Amniotic stem cell (primary cell): ENCODE measurements at places on chromosomes 7 and 10.

DNA sequence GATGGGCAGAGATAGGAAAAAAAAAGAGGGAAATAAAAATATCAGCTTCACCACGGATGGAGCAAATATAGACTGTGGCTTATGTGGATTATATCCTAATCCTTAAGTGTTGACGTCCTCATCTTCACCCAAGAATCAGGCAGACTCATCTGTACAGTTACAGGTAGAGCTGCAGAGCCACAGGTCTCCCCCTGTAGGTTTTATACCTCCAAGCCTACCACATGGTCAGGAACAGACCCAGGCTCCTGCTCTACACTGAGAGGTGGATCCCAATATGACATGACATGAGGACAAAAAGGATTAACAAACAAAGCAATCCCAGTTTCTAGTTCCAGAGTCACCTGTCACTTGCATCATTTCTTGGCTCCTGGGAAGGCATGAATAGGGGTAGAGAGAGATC is 400.8 kb downstream of the SEMA3D start:
- DNase-seq = no peak

GRCh38 chr10:109922976-109923921 is at the start of gene XPNPEP1:
Gene XPNPEP1, minus strand, starts transcription at chr10:109923511. Its CDS starts 78 bp downstream, at chr10:109923433.
- DNase-seq = no peak

- no peak for DNase-seq
Observed at GRCh38 chr10:127561647-127562046, 12.5 kb downstream of the NPS start.

GRCh38 chr7:125085084-125085483 is 155.5 kb upstream of the POT1 start:
- no peak for DNase-seq

DNA sequence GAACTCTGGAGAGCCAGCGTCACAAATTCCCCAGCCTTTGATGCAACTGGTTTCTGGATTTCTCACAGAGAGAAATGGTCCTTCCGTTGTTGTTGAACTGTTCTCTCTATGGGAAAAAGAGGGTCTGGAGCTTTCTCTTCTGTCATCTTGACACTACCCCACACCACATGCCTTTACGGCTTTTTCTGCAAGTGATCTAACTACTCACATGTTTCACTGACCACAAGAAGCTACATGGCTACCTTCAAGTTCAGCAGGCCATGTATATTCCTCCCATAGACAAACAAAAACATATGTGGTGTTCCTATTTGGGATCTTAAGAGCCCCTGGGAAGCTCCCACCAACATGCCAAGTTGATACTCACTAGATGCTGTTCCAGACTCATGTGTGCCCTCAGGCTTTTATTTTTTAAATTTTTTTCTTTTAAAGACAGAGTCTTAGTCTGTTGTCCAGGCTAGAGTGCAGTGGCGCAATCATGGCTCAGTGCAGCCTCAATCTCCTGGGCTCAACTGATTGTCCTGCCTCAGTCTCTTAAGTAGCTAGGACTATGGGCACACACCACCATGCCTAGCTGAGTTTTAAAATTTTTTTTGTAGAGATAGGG is 72.0 kb downstream of the RNF216 start:
- DNase-seq = no peak

GRCh38 chr10:31508882-31509281 is 189.9 kb downstream of the ZEB1 start:
- no peak for DNase-seq

DNA sequence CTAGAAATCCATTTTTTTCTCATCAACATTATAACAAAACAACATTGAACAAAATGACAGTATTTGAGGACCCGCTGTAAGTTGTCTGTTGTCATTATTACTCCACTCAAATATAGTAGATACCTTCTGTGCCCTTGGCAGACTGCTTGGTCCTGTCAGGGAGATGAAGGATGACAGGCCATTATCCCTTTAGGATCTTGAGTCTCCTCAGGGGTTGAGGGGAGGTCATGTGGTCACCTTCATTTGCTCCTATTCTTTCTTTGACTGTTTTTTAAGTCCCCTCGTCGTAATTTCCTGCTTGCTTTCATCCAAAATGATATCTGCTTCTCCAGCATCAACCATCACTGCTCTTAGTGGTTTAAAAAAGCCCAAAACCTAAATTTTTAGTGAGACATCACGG is 2.6 kb upstream of the PIP4K2A start:
- DNase-seq = no peak

GRCh38 chr10:105259201-105259600 is 618.1 kb downstream of the SORCS3 start:
- no peak for DNase-seq

DNA sequence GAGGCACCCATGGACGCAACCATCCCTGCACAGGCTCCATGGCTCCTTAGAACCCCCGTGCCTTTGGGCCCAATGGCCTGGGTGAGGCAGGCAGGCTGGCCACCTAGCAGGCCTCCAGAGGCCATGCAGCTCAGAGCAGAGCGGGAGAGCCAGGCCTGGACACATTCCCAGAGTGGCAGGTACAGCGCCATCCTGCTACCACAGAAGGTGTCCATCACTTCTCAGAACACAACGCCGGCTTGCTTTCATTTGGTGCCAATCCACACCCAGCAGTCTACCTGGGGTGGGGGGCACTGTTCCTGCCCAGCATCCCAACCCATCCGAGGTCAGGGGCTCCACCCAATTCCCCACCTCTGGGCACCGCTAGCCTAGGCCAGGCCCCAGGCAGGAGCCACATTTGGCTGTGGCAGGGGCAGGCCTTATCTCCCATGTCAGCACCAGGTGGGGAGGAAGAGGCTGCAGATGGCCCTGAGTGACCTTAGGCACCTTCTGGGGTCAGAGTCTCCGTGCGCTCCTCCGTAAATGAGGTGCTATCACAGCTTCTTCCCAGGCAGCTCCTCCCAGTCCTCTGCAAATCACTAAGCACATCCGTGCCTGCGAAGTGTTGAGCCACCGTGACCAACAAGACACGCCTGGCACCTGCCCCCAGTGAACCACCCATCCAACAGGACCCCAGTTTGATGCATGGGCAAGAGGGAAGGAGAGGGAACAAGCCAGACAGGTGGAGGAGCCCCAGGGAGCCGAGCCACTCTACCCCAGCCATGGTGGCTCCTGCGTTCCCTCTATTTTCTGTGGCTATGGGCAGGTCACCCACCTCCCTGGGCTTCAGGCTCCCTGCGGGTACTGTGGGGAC is 14.2 kb downstream of the KCNH2 start:
- no peak for DNase-seq

GRCh38 chr10:113562704-113563103 is 9.9 kb downstream of the HABP2 start:
- no peak for DNase-seq

DNA sequence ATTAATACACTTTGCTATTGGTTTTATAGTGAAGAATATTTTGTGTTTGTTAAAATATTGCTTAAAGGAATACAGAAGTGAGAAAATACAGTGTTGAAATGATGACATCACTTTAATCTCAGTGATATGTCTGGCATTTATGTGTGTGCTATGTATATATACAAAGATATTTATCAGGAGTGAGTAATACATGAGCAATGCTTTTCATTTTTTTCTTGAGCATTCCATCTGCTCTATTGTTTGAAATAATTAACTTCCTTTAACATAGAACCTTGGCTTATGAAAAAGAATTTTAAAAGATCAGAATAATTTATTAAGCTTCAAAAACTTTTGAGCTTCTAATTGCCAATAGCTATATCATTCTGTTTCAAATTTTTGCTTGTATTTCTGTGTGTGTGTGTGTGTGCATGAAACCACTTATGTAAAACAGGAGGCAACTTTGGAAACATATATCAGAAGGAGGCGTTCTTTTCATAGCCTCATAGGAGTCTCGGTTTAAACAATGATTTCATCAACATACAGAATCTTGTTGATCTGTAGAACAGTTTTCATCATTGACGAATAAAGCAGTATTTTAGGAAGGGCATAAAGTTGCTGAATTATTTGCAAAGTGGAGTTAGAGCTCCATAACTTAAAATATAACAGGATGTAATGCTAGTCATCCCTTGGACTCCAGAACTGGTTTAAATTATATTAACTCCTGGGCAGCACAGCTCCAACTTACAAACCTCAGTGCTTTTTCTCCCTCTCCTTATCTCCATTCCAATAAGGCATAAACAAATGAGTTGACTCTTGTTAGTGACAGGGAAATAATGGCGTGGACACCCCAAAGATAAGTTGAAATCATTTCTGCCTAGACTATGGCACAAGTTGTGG is 228.4 kb upstream of the DGKB start:
- DNase-seq = no peak

- no peak for DNase-seq
Observed at GRCh38 chr10:12097791-12098190, 29.0 kb downstream of the DHTKD1 start.

DNA sequence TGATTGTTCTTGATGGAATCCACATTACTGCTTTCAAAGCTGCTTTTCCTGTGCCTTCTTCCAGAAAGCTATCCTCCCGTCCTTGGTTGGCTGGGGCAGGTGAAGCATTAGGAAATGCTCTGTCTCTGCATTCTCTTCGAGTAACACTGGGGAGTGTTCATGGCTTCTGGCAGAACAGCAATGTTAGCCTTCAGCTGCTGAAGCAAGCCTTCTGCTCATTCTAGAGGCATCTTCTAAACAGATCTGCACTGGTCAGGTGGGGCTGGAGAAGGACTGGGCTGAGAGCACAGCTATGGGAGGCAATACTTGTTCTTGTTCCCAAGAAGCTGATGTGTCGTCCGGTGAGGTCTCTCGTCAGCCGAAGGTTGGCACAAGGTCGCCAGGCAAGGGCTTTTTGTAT is 80.6 kb downstream of the MGMT start:
- no peak for DNase-seq

DNA sequence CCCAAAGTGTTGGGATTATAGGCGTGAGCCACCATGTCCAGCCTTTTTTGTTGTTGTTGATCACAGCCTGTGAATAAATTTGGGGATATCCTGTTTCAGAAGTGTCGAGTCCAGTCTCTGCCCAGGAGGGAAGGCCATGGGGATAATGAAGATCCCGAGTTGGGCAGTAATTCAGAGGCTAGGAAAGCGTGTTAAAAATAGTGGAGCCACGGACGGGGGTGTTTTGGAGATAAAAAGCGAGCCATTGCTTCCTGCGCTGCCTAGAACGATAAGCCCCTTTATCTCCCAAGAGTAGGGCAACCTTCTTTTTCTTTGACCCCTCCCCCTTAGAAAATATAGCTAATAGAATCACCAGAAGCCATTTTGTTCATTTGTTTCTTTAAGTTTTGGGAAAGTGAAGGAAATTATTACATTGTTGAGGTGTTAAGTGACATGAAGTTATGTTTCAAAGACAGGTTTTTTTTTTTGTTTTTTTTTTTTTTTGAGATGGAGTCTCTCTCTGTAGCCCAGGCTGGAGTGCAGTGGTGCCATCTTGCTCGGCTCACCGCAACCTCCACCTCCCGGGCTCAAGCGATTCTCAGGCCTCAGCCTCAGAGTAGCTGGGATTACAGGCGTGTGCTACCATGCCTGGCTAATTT is 43.3 kb downstream of the IL15RA start:
- no peak for DNase-seq

DNA sequence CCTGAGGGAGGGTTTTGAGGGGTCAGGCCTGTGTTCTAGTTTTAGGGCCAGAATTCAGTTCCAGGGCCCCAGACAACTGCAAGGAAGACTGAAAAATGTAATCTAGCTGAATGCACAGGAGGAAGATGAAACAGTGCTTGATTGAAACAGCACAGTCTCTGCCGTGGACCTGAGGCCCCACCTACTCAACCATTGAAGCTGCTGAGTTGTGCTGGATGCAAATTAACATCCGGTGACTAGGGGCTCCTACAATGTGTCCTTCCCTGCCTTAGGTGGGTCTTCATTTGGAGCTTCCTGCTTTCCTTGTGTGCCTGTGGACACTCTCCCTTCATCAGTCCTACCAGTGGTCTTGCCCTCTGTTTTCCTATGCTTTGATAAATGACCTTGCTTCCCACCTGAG is 5.7 kb downstream of the GLRX3 start:
- no peak for DNase-seq

- no peak for DNase-seq
Observed at GRCh38 chr10:117432866-117433265, 57.6 kb upstream of the PDZD8 start.

GRCh38 chr10:14048930-14049613 is 281.7 kb downstream of the FRMD4A start:
- no peak for DNase-seq

DNA sequence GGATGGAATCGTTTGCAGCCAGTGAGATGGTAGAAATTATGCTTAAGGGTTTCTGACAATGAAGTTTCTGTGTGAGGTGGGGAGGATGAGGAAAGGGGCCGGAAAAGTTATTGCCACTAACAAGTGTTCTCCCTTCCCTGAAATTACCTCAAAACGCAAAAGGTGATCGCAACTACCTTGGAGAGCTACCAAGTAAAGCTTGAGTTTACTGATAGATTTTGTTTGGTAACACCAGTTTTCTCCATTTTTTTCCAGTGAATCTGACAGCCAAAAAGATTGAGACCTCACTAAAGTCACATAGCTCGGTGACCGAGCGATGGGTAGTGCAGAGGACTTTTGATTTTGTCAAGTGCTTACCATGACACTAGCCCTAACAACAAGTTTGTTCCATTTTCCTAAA is 1.6 kb downstream of the SUV39H2 start:
- DNase-seq = no peak

DNA sequence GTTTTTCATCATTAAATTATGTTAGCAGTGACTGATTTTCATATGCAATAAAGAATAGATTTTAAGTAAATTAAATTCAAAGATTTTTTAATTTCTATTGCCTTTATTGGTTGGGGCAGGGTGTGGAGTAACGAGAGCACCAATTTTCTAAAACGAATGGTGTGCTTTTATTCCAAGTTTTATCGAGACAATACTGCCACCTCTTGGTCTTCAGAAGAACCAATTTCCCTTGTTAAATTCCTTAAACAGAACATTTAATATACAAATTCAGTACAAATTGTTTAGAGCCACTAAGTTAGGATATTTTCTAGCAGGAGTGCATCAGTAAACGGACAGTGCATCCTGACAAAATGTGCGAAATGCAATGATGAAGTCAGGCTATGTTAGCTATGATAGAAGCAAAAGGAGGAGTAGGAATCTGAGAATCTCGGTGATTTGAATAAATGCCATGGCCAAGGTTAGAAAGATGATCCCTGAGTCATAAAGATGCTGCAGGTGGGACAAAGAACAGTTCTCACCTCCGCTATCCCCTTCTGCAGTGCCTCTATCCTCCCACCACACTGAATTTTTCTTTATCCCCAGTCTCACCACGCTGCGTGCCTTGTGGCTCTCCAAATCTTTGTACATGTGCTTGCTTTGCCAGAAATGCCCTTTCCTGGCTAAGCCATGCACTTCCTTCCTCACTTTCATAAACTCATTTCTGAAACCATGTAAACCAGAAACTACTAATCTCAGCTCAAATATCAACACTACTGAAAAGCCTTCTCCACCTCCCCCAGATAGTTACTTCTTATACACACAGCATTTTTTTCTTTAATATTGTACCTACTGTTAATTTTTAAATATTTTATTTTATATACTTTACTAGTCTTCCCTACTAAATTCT is 31.9 kb upstream of the AGBL3 start:
- DNase-seq = no peak

- peak; percentile 32 for DNase-seq
Observed at GRCh38 chr7:130896898-130897514, 163.0 kb upstream of the KLF14 start.

GRCh38 chr10:50648089-50648934 is 24.6 kb upstream of the SGMS1 start:
- DNase-seq = no peak

GRCh38 chr7:22586786-22587140 is 86.8 kb upstream of the STEAP1B start:
- DNase-seq = no peak
